ENCODE measurements at places on chromosomes 2 and 18.

GRCh38 chr2:102062802-102063201 is 71.0 kb downstream of the IL1R2 start:
- no peak for DNase-seq

GRCh38 chr2:218125626-218126080 is at the start of gene CXCR2:
Gene CXCR2, plus strand, starts transcription at chr2:218126028. Its CDS starts 8,774 bp downstream, at chr2:218134802.
- DNase-seq: no peak

DNA sequence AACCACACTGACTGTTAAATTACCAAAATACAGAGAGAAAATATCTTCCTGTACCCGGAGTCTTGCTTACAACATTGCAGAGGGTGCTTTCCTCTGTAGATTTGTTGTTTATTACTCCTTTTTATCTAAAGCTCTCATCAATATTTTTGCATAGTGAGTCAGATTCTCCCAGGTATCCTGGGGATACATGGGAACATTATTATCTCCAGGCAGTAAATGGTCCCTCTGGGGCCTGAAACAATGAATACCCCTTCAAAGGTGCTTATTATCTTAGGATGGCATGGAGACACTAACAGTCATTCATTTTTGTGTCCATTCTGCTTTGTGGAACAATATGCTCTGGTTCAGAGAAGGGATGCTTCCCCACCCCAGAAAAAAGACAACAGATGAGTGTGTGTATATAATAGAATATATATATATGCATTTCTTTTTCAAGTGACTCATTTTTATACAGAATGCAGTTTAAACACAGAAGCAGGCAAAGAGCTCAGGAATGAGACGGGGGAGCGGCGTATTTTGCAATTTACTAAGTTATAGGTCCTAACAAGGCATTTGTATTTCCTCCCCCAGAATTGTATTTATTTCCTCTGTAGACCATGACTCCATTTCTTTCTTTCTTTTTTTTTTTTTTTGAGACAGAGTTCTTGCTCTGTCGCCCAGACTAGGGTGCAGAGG is 424.8 kb upstream of the ZEB2 start:
- peak; percentile 32 for DNase-seq

DNA sequence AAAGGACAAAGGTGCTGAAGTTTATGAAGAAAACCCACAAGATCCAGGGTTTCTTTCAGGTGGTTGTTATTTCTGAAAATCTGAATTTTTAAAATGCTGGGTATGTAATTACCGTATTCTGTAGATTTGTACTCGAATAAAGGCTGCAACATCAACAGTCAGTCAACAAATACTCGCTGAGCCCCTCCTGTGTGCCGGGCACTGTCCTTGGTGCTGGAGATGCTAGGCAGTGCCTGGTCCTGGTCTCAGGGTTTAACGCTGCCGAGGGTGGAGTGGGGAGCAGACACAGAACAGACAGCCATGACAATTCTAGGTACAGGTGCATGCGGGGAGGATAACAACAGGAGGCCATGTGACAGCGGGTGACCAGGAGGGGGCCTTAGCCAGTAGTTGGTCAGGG is 27.2 kb upstream of the PDIA6 start:
- DNase-seq: no peak

GRCh38 chr18:61764381-61764780 is 128.4 kb downstream of the RNF152 start:
- no peak for DNase-seq

GRCh38 chr18:25896956-25897355 is 193.5 kb downstream of the SS18 start:
- no peak for DNase-seq

GRCh38 chr2:165192729-165193128 is 11.1 kb downstream of the SCN3A start:
- no peak for DNase-seq

GRCh38 chr18:36680042-36680441 is 148.8 kb downstream of the TPGS2 start:
- no peak for DNase-seq

GRCh38 chr2:105919826-105920225 is 175.1 kb downstream of the NCK2 start:
- peak; percentile 22 for DNase-seq

DNA sequence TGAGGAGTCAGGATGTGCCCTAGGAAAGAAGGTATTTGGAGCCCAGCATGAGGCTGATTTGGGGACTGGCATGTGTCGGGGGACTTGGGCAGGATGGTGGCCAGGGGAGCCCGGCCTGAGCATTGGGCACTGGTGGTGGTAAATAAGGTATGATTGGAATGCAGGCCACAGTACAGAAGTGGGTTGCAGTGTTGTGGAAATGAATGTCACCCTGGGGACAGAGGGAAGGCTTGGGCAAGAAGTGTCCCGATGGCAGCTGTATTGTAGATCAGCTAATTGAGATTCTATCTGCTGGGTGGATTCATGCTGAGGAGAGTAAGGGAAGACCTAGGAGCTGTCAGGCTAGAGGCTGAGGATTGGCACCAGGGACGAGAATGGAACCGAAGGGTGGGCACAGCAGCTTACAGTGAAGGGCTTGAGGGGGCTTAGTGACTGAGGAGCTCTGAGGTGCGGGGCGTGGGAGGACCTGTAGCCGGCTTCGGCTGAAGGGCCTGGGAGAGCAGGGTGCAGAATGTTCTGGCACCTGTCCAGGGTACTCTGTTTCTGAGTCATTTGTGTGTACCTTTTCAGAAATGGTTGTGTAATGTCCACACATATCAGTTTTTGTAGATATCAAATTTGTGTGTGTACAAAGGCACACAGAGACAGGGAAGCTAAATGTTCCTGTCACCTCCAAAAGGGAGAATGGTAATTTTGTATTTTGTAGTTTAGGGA is 170.2 kb downstream of the PRKCE start:
- DNase-seq: no peak

GRCh38 chr2:233519787-233520611 is 46.6 kb downstream of the USP40 start:
- no peak for DNase-seq

DNA sequence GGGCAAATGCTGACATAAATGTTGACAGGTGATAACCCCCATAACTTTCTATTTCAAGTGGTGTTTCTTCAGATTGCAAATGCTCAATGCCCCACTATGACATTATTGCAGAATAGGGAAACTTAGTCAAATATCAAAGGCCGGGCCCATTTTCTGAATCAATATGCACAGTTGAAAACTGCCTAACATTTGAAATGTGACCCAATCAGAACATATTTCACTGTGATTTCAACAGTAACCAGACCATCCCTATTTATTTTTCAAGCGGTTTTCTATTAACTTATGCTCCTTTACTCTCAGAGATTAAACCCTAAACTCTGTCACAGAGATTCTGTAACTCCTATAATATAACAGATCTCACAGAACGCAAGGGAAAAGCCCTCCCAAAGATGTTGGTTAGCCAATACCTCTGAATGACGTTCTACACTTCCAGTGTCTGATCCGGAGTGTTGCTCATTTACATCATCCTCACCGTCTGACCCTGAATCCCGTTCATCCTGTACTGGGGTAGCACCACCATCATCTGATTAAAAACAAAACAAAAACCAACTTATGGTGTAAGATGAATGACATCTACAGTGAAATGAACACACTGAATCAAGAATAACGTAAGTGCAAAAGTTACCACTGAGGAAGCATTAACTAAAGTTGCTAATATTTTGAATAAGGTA is 2.9 kb downstream of the IWS1 start:
- no peak for DNase-seq

DNA sequence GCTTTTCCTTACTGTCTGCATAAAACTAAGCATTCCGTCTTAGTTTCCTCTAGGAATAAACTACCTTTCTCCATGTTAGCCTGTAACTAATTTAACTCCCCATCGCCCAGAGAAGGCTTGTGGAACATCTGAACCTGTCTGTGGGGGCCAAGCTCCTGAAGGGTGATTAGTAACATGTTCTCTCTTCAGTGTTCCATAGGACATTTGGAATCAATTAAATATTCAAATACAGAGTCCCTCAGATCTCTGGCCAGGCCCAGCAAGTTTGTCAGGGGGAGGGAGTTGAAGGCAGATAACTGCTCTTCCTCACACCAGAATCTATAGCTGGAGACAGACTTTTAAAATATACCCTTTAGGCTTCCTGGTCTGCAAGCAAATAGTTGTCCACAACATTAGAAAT is 8.8 kb downstream of the RDH14 start:
- DNase-seq: no peak

GRCh38 chr2:32792416-32792815 is 154.3 kb upstream of the LTBP1 start:
- DNase-seq: no peak

DNA sequence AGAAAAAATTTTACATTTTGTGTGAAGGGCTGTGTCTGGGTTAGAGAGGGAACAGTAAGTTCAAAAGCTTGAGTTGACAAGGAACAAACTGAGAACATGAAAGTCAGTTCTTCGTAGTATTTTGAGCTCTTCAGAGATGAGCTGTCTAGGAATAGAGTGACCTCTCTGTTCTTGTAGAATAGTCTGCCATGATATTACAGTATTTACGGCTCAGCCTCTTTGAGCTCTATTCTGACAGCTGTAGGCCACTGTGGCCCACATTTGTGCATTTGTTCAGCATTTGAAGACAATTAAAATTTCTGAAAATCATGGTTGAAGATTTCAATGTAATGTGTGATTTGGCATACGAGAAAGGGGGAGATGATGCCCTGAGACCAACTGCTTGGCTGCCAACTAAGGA is 172.8 kb downstream of the MGAT5 start:
- DNase-seq: no peak

DNA sequence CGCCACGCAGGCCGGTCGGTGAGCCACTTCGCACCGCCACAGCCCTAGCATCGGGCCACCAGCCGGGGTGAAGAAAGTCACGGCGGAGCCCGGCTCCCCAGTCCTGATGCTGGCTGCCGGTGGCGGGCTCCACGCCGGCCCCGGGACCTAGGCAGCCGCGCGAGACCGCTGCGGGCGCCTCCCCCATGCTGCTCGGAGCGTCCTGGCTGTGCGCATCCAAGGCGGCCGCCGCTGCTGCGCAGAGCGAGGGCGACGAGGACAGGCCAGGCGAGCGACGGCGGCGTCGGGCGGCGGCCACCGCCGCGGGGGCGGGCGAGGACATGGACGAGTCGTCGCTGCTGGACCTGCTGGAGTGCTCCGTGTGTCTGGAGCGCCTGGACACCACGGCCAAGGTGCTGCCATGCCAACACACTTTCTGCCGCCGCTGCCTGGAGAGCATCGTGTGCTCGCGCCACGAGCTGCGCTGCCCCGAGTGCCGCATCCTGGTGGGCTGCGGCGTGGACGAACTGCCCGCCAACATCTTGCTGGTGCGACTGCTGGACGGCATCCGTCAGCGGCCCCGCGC is 433 bp downstream of the SH3RF3 start:
- DNase-seq: no peak

DNA sequence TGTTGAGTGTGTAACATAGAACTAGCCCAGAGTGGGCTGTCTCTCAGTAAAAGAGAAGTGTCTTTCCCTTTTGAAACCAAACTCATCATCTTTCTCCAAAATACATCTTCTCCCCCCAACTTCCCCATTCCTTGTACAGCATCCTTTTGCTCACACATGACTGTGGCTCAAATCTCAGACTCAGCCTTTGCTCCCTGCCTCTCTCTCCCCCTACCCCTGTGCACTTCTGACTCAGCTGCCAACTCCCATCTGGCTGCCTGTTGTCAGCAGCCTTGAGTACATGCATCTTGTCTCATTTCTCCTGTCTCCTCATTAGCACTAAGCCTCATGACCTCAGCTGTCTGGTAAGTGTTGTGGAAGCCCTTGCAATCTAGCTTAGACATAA is 18.1 kb upstream of the MGAT4A start:
- no peak for DNase-seq

GRCh38 chr2:173355866-173356508 is 1.3 kb downstream of the CDCA7 start:
- no peak for DNase-seq

DNA sequence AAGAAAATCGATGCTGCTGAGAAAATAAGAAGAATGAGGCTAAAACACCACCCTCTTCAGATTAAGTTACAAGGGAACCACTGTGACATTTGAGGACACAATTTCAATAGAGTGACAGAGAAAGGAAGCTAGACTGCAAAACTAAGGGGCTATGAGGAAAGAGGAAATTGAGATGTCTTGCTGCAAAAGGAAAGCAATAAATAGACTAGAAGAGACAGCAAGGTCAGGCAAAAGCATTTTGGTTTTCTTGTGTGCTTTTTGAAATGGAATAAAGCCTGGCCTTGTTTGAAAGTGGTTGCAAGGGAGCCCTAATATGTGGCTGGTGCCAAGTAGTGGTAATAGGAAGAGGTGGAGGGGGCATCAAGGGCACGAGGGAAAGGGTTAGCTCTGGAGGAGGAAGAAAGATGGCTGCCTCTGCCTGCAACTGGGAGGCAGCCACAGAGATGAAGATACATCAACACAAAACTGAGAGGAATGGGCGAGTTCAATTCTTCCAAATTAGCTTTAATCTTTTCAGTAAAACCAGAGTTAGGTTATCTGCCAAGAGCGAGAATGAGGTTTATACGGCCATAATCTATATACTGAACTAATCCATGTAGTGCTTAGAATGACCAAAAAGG is 1.2 kb upstream of the MRO start:
- DNase-seq: no peak

- no peak for DNase-seq
Observed at GRCh38 chr2:99876956-99877355, 265.4 kb downstream of the AFF3 start.

- no peak for DNase-seq
Observed at GRCh38 chr2:17239550-17239949, 278.7 kb downstream of the RAD51AP2 start.

DNA sequence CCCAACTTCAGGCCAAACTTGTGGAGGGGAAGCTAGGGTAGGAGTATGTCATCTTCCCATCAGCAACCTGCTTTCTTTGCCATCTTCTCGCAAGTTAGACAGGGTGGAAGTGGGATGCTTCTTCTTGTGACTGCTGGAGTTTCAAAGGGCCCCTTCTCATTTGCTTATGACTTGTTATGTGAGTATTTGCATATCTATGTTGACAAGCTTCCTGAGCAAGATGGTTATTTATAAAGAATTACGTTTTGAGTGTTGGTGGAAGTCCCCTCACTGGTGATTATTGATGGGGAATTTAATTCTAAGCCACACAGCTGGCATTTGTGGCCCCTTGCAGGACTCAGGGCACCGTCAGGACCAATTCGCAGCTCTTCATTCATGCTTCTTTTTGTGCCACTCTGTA is 791.0 kb downstream of the LRRTM4 start:
- DNase-seq: no peak

DNA sequence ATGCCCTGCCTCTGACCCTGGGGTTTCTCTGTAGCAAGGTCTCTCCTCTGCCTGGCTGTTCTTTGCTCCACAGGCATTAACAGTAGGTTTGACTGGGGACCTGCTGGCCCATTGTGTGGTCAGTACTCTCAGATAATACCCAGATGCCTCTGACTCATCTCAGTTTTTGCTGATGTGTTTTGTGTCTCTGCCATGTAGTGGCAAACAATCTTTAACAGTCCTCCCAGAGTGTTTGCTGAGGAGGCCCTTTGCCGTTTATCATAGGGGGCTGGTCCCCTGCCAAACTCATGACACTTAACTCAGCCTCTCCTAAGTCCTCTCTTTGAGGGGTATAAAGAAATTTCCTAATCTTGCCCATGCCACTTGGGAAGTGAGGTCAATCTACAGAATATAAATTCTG is 793.7 kb upstream of the FANCL start:
- peak; percentile 75 for DNase-seq

- no peak for DNase-seq
Observed at GRCh38 chr2:240988146-240988545, 10.3 kb upstream of the SNED1 start.
